Amniotic stem cell (primary cell): ENCODE measurements at places on chromosomes 7 and 10.

DNA sequence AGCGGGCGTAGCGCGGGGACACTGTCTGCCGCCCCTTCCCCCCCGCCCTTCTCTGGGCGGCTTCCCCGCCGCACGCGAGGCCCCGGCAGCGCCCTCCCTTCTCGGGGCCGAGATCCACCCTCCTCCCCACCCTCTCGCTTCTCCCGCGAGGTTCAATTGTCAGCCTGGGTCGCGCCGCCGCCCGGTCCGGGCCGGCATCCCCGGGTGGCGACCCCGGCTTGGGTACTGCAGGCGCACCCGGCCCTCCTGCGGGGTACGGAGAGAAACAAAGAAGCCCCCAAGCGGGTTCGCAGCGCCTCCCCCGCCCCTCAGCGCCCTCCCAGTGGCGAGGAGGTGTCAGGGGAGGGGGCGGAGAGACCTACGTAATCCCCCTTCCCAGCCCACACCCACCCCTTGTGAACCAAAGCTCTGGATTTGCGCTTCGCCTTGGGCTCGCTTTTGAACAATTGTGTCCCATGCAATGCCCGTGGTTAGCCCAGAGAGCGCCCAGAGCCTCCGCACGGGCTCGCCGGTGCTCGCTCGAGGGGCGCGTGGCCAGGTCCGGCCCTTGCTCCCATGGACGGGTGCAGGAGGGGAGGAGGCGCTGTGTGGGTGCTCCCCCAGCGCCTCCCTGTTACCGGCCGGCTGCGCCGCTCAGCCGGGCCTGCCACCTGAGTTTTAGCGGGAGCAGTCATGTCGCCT, 634 bp downstream of the HECW1 start:
- DNase-seq = peak; percentile 22

GRCh38 chr10:21403256-21404015, 122.0 kb downstream of the SKIDA1 start:
- DNase-seq = no peak

GRCh38 chr10:65968871-65969270, 957.0 kb upstream of the LRRTM3 start:
- no peak for DNase-seq

DNA sequence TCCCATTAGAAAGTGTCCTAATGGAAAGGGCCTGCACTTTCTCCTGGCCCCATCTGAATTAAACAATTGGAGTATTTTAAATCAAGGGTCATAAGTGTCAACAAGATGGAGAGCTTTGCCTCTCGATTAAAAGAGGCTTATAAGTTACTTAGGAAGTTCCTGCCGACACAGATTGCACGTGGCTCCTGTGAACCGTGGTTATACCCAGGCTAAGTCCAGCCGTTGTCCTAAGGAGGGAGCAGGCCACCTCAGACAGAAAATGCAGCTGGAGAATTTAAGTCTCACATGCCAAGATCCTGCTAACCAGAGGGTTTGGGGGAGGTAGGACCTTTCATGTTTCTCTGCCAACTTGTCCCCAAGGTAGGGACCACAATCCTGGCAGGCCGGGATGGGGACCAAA, 626.5 kb upstream of the GALNT17 start:
- no peak for DNase-seq

GRCh38 chr10:31867646-31868045, 61.0 kb downstream of the ARHGAP12 start:
- no peak for DNase-seq
